Endothelial cell of umbilical vein (primary cell): ENCODE measurements at places on chromosomes 2 and 18. TPM values are rescaled to one million over a fixed set of nuclear protein-coding genes. Genes with fewer than 3 reads are reported as not detected.

The ALLC gene
- total RNA-seq: not detected in 2 replicates

The GBX2 gene
- total RNA-seq: 3.6 TPM in 2 replicates

The CPS1 gene
- total RNA-seq: 0.53 and 0.88 TPM in 2 replicates

The SERPINB10 gene
- total RNA-seq: not detected in 2 replicates

The GPAT2 gene
- 6.6 and 14.2 TPM in 2 replicates for total RNA-seq

The SH2D6 gene
- 0.39 and 0.53 TPM in 2 replicates for total RNA-seq

The UBXN4 gene
- 103 and 108 TPM in 2 replicates for total RNA-seq

The CCDC121 gene
- 1.7 and 3.3 TPM in 2 replicates for total RNA-seq

The RNF152 gene
- total RNA-seq: 24.0 and 27.5 TPM in 2 replicates

The SIGLEC15 gene
- not detected in 2 replicates for total RNA-seq

The SERPINB13 gene
- total RNA-seq: not detected in 2 replicates

The PROM2 gene
- 0.44 and 0.60 TPM in 2 replicates for total RNA-seq

The TTN gene
- total RNA-seq: 0.44 and 0.49 TPM in 2 replicates

The ABCB11 gene
- total RNA-seq: 0.44 and 0.58 TPM in 2 replicates

The CDH2 gene
- total RNA-seq: 59.5 and 84.2 TPM in 2 replicates

The ZNF385B gene
- total RNA-seq: not detected in 2 replicates

The TMEM237 gene
- total RNA-seq: 57.2 and 64.7 TPM in 2 replicates

The CRIM1 gene
- 649 and 675 TPM in 2 replicates for total RNA-seq

The POU3F3 gene
- total RNA-seq: not detected in 2 replicates

The AQP12A gene
- total RNA-seq: not detected in 2 replicates

The LONRF2 gene
- total RNA-seq: not detected in 2 replicates

The GALNT3 gene
- 0.82 and 0.85 TPM in 2 replicates for total RNA-seq

The DLGAP1 gene
- total RNA-seq: 0.81 TPM in 1 of 2 replicates, not detected in the other

The APCDD1 gene
- 0.35 and 0.95 TPM in 2 replicates for total RNA-seq

The SPATS2L gene
- 63.8 and 72.9 TPM in 2 replicates for total RNA-seq

The TXNDC2 gene
- total RNA-seq: not detected in 2 replicates

The MAP3K19 gene
- total RNA-seq: not detected in 2 replicates

The CDH19 gene
- total RNA-seq: not detected in 2 replicates

The QPCT gene
- total RNA-seq: 12.8 and 14.3 TPM in 2 replicates

The EFR3B gene
- 0.58 and 0.77 TPM in 2 replicates for total RNA-seq

The NTSR2 gene
- not detected in 2 replicates for total RNA-seq

The RGPD6 gene
- total RNA-seq: 21.0 and 25.4 TPM in 2 replicates

The OR6B2 gene
- not detected in 2 replicates for total RNA-seq

The DIS3L2 gene
- total RNA-seq: 31.2 and 31.5 TPM in 2 replicates

The NR4A2 gene
- 1.0 and 1.8 TPM in 2 replicates for total RNA-seq

The NEMP2 gene
- 3.8 and 8.4 TPM in 2 replicates for total RNA-seq

The CXCR1 gene
- not detected in 2 replicates for total RNA-seq

The ASB18 gene
- not detected in 2 replicates for total RNA-seq

The EIF5B gene
- 53.5 and 54.5 TPM in 2 replicates for total RNA-seq

The EGR4 gene
- total RNA-seq: not detected in 2 replicates

The C1GALT1C1L gene
- total RNA-seq: 0.40 and 0.74 TPM in 2 replicates

The FSHR gene
- not detected in 2 replicates for total RNA-seq

The ZNF2 gene
- total RNA-seq: 4.2 and 4.4 TPM in 2 replicates

The SLC19A3 gene
- not detected in 2 replicates for total RNA-seq

The MGAT4A gene
- total RNA-seq: 42.2 and 47.6 TPM in 2 replicates

The PCGF1 gene
- 17.4 and 21.0 TPM in 2 replicates for total RNA-seq

The ITGB6 gene
- total RNA-seq: not detected in 2 replicates

The GPR35 gene
- total RNA-seq: 0.25 and 0.33 TPM in 2 replicates

The GPR45 gene
- total RNA-seq: not detected in 2 replicates

The CHRNG gene
- total RNA-seq: not detected in 2 replicates

The BCL2 gene
- total RNA-seq: 3.8 and 5.0 TPM in 2 replicates

The METTL8 gene
- 20.2 and 25.0 TPM in 2 replicates for total RNA-seq

The SLC11A1 gene
- total RNA-seq: not detected in 2 replicates

The IL1RL1 gene
- 44.0 and 55.1 TPM in 2 replicates for total RNA-seq

The FAM98A gene
- 85.9 and 97.1 TPM in 2 replicates for total RNA-seq
